ENCODE measurements at places on chromosomes 2 and 18.

- no peak for DNase-seq
These were observed 16.8 kb upstream of the ALPI start for GRCh38 chr2:232438951-232439757.

- no peak for DNase-seq
These were observed 147.2 kb downstream of the MGAT5 start for GRCh38 chr2:134401081-134401497.

- DNase-seq: no peak
These were observed 17.5 kb upstream of the ILKAP start for GRCh38 chr2:238220892-238221521.

- DNase-seq: no peak
These were observed 56.8 kb downstream of the MRPL33 start for GRCh38 chr2:27828305-27828704.

GRCh38 chr2:32963941-32964340 lies 17.2 kb downstream of the LTBP1 start:
- no peak for DNase-seq

- DNase-seq: no peak
These were observed 23.4 kb downstream of the AMER3 start for GRCh38 chr2:130778781-130779180.

DNA sequence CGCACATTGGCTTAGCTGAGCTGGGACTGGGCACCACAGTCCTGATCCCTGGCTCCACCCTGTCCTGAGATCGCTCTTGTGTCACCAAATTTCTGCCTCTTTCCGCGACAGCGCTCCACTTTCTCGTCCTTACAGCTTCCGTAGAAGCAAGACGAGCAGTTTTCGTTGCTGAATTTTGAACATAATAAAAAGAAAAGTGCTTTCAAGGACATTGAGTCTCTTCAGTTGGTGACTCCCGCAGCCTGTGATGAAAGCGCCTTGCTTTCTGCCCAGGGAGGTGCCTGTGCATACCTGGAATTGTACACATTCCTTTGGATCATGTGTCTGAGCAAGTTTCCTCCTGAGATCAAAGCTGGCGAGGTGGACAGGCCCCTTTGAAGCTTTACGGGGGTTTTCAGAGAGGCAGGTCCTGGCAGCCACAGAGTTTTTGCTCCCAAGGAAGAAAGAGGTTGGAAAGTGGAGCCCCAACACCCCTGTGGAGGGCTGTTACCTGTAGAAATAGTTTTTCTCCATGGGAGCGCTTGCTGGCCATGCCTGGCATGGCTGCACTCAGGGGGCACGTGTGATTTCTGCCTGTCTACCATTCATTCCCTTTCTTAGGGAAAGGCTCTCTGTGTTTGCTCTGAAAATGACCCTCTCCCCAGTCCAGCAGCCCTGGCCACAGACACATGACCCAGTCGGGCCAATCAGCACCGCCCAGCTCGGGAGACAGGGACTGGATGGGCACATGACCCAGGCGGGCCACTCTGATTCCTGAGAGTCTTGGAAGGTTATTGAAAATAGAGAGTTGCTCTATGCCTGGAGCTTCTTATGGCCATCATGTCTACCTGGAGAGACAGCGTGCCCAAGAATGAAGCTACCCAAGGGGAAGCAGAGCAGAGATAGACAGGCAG lies 115.6 kb upstream of the OTOS start:
- DNase-seq: no peak

DNA sequence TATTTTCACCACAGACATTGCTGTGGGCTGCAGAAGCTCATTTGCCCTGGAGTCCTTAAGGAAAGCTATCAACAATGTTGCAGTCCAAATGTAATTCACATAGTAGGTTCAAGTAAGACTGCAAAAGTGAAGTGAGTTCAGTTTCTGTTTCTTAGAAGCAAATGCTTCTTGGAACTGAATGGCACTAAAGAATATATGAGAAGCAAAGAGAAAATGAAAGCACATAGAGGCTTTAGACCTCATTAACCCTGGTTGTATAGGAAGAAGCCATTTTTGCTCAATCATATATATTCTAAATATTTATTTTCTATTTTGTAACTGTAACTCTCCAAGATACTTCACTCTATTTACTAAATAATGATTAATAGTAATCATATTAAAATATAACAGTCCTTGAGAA lies 292.0 kb downstream of the ZNF804A start:
- DNase-seq: no peak

- DNase-seq: no peak
These were observed 4.1 kb upstream of the SNED1 start for GRCh38 chr2:240994171-240994896.

DNA sequence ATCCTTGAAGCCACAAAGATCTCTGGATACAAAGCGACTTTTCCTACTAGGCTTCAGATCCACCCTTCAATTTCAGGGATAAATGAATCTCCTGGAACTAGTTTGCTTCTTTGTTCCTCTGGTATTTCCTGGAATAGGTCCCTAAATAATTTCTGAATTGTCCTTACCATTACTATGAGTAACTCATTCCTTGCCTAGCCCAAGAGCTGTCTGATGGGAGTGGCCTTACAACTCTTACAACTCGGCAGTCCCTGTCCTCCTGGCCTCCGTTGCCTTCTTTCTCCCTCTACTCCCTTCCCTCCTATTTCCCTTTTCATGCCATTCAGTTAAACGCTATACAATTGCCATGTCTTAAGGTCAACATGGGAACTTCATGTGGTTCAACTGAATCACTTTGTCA lies 98.2 kb upstream of the FHL2 start:
- no peak for DNase-seq

GRCh38 chr2:150555611-150556356 lies 68.3 kb upstream of the RND3 start:
- DNase-seq: no peak

DNA sequence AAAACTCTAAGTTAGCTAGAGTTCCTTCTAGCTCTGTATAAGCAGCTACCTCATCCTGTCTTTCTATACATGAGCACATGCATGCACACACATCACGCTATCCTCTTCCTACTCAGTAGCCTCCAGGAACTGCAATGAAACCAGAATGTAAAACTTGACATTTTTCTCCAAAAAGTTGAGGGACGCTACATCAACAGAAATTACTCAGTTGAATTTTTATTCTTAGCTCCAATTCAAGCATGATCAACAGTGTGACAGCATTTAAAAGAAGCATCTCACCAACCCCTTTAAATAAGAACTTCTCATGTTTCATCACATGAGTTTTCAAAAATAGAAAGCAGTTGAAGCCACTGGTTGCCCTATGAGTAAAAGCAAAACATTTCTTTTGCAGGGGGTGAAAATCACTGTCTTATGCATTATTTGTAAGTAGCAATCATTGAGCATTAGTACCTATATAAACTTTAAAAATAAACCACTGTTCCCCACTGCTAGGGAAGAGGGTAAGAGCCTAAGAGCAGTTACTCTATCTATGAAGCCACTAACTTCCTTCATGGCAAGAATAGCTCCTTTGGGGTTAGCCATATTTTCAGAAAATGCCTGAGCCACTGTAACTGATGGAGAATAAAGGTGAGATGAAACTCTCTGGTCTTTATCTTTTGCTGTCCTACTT lies 77.9 kb upstream of the ARL5A start:
- no peak for DNase-seq

GRCh38 chr2:205494537-205495235 lies 187.6 kb upstream of the NRP2 start:
- no peak for DNase-seq

DNA sequence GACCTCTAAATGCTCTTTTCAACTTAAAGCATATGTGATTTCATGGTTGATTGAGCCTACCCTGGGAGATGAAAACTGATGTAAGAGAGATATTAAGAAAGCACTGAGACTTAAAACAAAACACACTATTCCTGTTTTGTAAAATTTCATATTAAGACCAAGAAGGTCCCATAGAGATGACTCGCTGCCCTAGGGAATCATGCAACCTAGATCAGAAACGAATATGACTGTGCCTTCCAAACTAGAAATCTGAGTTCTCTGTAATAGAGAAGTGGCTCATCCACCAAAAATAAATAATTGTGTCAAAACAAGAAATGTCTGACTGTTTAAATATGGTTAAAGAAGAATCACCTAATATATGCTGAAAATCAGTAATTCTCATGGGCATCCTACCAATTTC lies 776.8 kb upstream of the SOX11 start:
- no peak for DNase-seq

DNA sequence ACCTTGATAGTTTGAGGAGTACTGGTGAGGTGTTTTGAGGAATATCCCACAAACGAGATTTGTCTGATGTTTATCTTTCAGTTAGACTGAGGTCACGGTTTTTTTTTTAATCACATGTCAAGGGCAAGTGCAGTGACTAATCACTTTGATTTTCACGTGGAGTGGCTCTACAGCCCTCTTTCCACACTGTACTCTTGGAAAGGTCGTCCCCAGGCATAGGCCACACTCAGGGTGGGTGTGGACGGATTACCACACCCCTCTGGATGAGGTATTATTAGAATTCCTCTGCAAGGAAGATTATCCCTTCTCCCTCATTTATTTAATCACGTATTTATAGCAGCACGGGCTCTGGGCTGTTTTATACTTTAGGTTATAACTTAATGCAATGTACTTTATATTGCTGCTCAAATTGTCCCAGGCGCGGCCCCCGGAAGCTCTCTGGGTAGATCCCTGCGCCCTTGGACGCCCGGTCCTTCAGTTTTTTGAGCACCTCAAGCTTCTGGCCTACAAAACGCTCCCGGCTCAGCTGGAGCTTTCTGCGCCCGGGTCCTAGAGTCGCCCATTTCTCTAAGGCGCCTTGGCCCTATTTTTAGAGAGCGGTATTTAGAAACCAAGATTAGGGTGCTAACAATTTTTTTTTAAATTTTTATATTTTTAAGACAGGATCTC lies 515 bp upstream of the PLEKHB2 start:
- DNase-seq: peak; percentile 69

- no peak for DNase-seq
These were observed 127.3 kb downstream of the BCL2 start for GRCh38 chr18:63192126-63192884.

GRCh38 chr2:121993682-121994081 lies 238.2 kb downstream of the TSN start:
- DNase-seq: no peak

DNA sequence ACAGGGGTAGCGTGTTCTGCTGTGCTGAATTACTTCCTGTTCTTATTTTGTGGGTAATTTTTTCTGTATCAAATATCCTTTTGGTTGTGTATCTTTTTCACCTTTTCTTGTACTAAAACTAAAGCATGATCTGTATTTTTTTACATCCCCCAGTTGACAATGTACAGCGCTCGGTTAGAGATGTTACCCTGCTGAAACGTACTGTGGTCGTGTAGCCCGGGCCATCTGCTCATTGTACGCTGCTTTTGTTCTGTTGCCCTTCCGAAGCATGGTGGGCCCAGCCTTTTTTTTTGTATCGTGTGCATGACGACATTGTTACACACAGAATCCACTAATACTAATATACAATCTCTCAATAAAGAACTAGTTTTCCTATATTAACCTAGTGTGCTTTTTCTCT lies 233.1 kb downstream of the HAUS1 start:
- no peak for DNase-seq

GRCh38 chr2:109135359-109136197 lies 6.6 kb downstream of the SH3RF3 start:
- no peak for DNase-seq

- DNase-seq: no peak
These were observed 206.7 kb downstream of the HDAC4 start for GRCh38 chr2:239193925-239194677.

GRCh38 chr2:172985139-172985892 lies 90.3 kb upstream of the MAP3K20 start:
- DNase-seq: no peak

- no peak for DNase-seq
These were observed 73.6 kb downstream of the CYBRD1 start for GRCh38 chr2:171595896-171596295.

DNA sequence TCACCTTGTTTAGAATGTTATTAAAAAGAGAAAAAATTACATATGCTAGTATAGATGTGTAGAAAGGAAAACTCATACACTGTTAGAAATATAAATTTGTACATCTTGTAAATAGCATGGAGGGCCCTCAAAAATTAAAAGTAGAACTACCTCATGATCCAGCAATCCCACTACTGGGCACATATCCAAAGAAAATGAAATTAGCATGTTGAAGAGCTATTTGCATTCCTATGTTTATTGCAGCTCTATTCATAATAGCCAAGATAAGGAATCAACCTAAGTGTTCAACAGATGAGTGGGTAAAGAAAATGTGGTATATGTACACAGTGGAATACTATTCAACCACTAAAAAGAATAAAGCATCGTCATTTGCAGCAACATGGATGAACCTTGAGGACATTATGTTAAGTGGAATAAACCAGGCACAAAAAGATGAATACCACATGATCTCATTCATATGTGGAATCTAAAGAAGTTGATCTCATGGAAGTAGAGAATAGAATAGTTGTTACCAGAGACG lies 251.5 kb upstream of the THUMPD2 start:
- no peak for DNase-seq

DNA sequence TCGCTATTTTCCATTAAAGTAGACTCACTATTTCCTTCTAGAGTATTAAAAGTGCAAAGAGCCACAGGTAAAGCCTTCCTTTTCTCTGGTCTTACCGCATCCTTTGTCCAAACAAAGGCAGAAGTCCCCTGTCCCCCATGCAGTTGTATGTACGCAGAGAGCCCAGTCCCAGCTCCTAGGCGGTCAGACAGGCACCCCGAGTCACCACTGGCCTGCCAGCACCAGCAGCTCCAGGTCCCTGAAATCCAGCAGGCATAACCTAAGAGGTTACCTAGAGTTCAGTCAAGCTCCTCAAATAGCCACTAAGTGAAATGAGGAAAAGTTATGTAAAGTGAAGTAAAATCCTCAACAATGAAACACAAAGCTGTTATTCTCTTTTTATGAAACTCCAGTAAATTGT lies 60.4 kb upstream of the TWIST2 start:
- DNase-seq: no peak

DNA sequence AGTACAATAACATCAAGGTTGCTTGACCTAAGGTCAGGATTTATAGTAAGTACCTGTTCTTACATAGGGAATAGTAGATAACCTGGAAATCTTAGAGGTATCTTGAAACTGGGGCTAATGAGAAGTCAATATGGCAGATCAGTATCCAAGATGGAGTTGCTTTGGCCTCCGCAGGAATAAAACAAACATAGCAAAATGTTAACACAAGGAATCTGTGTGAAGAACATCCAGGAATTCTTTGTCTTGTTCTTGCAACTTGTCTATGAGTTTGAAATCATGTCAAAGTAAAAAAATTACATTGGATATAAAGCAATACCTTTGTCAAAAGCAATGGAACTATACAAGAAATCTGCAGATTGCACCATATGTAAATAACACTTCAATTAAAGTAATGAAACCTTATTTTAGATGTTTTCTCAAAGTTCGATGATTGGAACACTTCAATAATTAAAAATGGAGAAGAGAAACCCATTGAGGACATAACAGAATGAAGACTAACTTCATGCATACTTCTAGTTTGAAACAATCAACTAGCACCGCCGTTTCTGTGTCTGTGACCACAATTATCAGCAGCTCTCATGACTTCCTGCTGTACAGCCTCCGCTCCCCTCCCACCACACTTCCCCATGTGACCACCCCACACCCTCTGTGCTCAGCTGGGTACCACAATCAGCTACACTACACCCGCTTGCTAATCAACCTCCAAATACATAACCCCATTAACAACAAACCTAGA lies 27.6 kb downstream of the C2orf76 start:
- no peak for DNase-seq
